ENCODE measurements at places on chromosomes 7 and 10.

GRCh38 chr10:126690534-126690933 lies 20.0 kb upstream of the C10orf90 start:
- no peak for DNase-seq

GRCh38 chr7:134432296-134433152 lies 26.4 kb downstream of the AKR1B1 start:
- DNase-seq: peak; percentile 32

- no peak for DNase-seq
These were observed 19.6 kb downstream of the AVPI1 start for GRCh38 chr10:97667463-97667862.

DNA sequence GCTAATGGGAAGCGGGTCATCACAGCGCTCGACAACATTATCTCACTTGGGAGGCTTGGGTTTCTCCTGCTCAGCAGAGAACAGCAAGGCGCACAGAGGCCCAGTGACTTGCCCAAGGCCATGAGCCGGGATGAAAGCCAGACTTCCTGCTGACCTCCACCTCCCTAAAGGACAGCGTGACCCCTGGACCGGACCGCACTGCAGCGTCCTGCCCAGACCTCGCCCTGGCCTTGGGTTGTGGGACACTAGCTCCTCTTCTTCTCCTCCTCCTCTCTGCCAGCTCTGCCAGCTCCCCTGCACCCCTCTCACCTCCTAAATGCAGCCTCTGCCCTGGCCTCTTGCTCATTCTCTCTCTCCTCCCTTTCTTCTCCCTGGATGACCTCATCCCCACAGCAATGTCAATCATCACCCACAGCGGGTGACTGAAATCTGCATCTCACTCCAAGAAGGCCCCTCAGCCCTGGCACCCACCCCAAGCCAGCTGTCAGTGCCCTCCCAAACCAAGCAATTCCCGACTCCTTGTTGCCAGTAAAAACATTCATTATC lies 19.4 kb downstream of the SPOCK2 start:
- no peak for DNase-seq

DNA sequence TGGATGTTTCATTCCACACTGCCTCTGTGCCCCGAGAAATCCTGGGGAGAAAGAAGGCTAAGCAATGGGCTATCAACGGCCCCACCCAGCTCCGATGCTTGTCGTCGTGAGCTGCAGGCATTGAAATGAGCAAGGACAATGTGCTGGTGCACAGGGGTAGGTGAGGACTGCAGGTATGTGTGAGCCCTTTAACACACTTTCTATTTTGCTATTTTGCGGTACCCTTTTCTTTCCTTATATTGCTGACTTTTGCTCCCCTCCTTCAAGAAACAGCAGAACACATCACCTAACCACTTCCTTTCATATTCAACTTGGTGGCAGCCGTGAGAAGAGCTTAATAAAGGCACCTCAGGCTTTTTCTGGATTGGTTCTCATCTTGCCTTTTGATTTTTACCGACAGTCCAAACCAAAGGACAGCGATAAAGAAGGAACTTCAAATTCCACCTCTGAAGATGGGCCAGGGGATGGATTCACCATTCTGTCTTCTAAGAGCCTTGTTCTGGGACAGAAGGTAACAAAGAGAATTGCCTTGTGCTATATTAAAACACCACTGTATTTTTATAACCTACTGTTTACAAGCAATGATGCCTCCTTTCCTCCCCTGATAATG lies 39.2 kb downstream of the AIFM2 start:
- DNase-seq: no peak

- DNase-seq: no peak
These were observed 82.7 kb downstream of the PAX2 start for GRCh38 chr10:100827819-100828737.

- DNase-seq: no peak
These were observed 85.9 kb upstream of the PLXDC2 start for GRCh38 chr10:19730167-19730906.

GRCh38 chr7:112411186-112411795 lies 39.0 kb upstream of the IFRD1 start:
- no peak for DNase-seq

- DNase-seq: no peak
These were observed 29.3 kb upstream of the CRYGN start for GRCh38 chr7:151469281-151469680.

GRCh38 chr10:19453967-19454366 lies 362.3 kb upstream of the PLXDC2 start:
- no peak for DNase-seq

DNA sequence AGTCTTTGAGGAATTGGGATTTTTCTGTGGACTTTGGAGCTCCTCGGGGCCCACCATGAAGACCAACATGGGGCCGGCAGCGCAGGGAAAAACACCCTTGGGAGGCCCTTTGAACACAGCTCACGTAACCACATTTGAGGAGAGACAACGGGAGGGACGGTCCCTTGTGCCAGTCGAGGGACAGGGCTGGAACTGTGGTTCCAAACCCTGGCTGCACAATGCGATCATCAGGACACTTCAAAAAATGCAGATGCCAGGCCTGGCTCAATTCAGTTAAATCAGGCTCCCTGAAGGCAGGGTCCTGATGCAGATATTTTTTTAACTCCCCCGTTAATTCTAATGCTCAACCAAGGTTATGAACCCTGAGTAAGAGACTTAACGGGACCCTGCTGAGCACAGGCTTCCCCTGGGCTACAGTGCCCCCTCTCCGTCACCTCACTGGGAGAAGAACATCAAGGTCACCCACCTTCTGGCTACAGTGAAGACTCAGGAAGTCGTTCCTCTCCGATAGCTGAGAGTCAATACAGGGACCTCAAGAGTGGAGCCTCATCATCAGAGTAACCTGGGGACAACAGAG lies 30.4 kb downstream of the LYZL1 start:
- DNase-seq: no peak

- no peak for DNase-seq
These were observed 29.2 kb upstream of the PPP2R2D start for GRCh38 chr10:131871673-131872005.

DNA sequence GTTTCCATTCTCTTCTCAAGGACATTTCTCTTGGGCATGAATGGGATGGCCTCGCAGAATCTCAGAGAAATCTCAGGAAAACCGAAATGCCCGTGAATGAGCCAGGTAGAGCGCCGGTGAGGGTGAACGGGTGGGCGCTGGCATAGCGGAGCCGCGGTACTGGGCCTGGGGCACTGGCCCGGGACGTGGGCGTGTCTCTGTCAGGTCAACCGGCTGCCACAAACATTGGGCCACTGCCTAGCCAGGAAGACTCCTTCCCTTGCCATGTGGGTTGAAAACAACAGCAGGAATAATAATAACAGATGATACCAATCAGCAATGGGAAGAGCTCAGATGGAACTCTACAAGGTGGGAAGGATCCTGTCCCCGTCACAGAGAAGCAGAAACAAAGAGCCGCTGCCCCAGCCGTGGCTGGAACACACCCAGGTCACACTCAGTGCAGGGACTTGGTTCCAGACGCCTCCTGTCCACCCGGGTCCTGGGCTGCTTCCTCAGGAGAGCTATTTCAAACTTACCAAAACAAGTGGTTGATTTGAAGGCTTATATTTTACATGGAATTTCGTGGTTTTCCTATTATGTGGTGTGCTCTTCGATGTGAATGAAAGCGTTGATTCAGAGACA lies 51.1 kb upstream of the EBF3 start:
- no peak for DNase-seq

DNA sequence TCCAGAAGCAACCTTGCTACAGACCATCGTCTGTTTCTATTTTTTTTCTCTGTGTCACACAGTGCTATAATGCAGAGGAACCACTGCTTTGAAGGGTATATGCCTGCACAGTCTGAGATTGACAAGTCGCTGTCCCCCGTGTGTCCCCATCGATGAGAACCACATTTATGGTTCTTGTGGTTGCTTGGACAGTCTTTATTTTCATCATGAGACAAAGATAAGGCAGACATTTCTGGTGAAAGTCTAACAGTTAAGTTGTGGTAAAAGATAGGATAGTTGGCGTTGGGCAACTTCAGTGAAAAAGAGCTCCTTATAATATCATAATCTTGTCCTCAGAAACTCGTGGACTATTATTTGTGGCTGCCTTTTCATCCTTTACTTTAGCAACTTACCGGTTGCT lies 6.3 kb upstream of the AKR1E2 start:
- DNase-seq: no peak

DNA sequence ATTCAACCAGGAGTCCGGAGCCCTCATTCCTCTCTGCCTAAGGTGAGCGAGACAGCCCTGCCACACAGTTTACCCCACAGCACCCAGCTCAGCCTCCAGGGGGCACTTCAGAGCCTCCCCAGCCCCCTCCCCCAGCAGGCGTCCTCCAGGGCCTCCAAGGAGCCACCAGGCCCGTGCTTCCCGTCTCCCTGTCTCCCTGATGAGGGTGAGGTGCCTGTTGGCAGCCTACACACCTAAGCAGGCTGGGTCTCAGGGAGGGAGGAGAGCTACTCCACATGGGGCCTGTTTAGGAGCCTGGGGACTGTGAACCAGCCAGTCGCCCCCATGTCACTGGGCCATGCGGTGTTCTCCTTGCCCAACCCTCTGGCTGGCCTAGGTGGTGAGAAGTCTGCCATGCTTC lies 28.9 kb upstream of the TRIM8 start:
- DNase-seq: no peak

GRCh38 chr10:86664341-86665217 lies 3.7 kb upstream of the LDB3 start:
- DNase-seq: no peak

DNA sequence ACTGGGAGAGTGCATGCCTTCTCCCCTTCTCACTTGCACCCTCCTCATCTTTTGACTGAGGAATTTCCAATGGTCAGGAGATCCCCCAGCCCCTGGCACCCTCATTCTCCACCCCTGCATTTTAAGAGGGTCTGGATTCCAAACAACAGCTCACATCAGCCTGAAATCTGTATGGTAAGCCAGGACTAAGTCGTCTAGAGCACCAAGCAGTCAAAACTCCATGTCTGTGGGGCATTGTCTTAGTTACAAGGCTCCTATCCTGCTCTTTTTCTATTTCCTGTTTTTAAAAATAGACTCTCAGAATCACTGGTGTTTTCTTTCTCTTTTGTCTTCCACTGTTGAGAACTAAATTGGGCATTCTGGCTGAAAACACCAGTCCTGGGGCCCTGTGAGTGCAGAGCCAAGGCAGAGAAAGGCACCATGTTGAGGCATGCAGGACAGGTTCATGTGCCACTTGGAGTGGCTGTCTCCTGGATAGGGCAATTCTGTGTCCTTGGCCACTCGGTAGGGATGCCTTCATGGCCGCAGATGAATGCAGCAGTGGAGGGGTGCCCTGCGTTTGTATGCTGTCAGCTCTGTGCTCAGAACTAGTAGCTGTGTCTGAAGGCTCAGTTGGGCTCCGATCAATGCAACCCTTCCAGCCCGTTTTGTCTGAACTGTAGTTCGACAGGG lies 216.6 kb upstream of the YAE1 start:
- no peak for DNase-seq

GRCh38 chr7:44484482-44485313 lies 5.8 kb downstream of the NUDCD3 start:
- DNase-seq: no peak

GRCh38 chr10:44016589-44017482 lies 368.1 kb downstream of the CXCL12 start:
- no peak for DNase-seq

GRCh38 chr10:66214721-66215404 lies 711.0 kb upstream of the LRRTM3 start:
- DNase-seq: no peak

- no peak for DNase-seq
These were observed 441.8 kb upstream of the MKI67 start for GRCh38 chr10:128568041-128568440.

GRCh38 chr7:157432957-157433576 lies 96.3 kb downstream of the DNAJB6 start:
- DNase-seq: no peak

GRCh38 chr10:97215619-97216260 lies 30.0 kb upstream of the SLIT1 start:
- DNase-seq: no peak

- DNase-seq: no peak
These were observed 23.7 kb upstream of the DUSP5 start for GRCh38 chr10:110474017-110474416.

GRCh38 chr7:36032361-36032818 lies 120.7 kb upstream of the EEPD1 start:
- DNase-seq: no peak

GRCh38 chr7:103766660-103767059 lies 222.8 kb downstream of the RELN start:
- no peak for DNase-seq

- DNase-seq: no peak
These were observed 5.2 kb downstream of the CALN1 start for GRCh38 chr7:72406820-72407403.

- no peak for DNase-seq
These were observed 50.1 kb downstream of the ARHGAP12 start for GRCh38 chr10:31878486-31878885.

DNA sequence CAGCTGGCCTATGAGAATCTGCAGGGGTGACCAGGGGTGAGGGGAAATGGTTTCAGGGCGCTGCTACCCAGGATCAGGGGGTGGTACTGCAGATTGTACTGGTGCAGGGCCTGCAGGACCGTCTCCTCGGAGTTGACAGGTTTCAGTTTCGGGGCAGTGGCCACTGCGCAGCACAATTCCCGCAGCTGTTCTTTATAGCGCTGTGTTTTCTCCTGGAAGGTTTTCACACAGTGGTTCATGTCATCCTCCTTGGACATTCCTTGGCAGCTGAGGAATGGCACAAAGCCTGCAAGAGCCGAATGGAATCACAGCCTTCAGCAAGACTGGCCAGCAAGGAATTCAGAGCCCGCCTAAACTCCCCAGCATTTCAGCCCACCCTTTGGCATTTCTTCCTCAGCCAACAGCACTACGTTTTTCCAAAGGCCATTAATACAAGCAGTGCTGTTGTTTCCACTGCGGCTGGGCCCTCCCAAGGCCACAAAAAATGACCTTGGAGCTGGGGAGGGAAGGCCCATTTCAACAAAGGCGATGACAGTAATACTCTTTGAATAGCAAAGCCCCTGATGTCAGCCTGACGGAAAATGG lies 44.9 kb downstream of the PNLIPRP2 start:
- DNase-seq: no peak

DNA sequence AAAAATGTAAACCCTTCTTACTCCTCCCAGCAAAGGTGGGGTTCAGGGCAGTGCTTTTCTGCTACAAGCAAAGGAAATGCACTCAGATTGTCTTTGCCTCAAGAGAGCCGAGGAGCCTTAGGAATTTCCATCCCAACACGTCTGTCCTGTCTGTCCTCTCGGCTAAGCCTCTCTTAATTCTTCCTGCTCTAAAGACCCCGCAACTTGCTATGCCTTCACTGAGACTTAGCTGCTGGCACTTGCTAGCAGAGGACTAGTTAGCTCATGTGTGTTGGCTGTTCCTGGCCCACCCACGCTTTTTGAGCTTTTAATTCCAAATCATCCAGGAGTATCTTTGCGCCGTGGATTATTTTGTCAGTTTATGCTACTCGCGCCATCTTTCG lies 481 bp upstream of the NPM3 start:
- DNase-seq: no peak
